Stimulated activated CD8-positive, alpha-beta memory T cell treated with anti-CD3 and anti-CD28 coated beads, Interleukin-7, amount 100 ng/mL, for 1 hour (primary cell): ENCODE measurements at places on chromosomes 7 and 10.

- DNase-seq, result no peak
Measured at GRCh38 chr10:72254813-72255568, 18.7 kb upstream of the DDIT4 start.

- DNase-seq, result no peak
Measured at GRCh38 chr10:60975716-60976115, 31.7 kb upstream of the RHOBTB1 start.

DNA sequence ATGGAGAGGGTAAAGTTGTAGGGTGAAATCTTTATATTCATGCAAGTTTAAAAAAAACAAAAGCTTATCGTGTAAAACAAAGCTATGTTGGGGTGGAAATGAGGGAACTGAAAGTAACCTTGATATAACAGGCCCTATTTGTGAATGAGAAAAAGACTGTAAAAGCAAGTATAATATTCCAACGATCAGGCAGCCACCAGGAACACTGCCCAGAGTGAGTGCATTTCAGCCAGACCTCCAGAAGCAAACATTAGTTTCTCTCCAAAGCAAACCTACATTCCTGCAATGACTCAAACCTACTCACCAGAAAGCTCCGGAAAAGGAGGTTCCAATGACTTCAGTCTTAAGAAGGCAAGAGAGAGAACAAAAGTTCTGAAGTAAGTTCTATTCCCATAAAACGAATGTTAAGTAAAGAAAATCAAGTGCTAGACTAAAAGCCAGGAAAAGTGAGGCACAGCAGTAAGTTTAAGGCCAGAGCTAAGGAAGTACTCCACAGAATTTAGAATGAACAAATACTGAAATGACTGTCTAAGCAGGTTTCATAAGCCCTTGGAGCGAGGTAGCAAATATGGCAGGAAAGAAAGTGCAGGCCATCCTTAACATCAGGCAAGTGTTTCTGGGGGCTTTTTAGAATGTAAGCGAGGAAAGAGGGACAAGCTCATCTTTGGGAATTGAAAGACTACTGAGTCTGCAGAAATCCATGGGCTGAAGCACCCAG lies 493.1 kb downstream of the XPNPEP1 start:
- no peak for DNase-seq

- no peak for DNase-seq
Measured at GRCh38 chr7:41010418-41010817, 692.5 kb downstream of the INHBA start.

DNA sequence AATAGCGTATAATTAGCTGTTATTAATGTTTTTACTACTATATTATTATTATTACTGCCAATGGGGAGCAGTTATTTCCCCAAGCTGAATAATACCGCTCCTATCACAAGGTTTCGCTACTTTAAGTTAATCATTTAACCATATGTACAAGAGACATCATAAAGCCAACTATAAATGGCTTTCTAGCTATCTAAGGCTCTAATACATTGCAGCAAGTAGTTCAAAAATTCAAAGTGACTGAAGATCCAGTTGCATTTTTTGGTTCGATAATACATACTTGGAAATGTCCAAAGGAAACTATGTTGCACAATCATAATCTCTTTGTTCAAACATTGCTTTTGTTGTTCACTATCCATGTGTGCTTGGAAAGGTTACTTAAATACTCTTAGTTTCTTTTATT lies 952.0 kb upstream of the MBL2 start:
- no peak for DNase-seq

DNA sequence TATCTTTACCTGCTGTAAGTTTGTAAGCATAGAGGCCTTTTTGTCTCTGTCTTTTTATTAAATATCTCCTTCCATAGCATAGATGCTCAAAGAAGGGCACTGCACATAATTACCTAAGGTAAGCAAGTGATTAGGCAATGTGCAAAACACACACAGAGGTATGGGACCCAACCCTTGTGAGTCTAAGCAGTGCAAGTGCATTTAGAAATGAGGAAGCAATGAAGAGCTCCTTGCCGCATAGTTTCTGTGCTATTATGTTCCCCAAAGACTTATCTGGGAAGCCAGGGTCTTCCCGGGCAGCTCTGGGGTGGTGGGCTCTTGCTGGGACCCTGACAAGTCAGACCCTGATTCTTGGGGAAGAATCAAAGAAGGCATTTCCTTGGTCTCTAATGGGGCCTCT lies 13.5 kb upstream of the MGAM2 start:
- no peak for DNase-seq

- no peak for DNase-seq
Measured at GRCh38 chr7:77565917-77566316, 28.8 kb downstream of the PTPN12 start.

GRCh38 chr7:82594665-82595064 lies 151.1 kb upstream of the CACNA2D1 start:
- DNase-seq, result no peak

DNA sequence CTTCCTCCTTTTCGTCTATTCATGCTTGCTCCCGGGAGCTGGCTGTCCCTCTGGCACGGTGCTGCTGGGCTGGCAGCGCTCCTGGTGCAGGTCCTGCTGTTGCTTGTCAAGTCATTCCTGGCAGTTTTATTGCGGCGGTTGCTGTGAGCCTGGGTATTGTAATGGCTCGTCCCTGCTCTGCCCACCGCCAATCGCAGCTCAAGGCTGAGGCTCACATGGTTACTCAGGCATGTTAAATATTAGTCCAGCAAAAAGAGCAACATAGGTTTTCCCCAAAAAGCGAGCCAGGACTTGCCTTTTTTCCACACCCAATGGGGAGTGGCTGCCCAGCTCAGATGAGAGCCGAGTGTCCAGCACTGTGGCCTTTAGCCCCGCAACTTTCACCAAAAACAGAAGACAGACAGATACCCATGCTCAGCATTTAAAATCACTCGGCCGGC lies 492.9 kb upstream of the FOXK1 start:
- no peak for DNase-seq

DNA sequence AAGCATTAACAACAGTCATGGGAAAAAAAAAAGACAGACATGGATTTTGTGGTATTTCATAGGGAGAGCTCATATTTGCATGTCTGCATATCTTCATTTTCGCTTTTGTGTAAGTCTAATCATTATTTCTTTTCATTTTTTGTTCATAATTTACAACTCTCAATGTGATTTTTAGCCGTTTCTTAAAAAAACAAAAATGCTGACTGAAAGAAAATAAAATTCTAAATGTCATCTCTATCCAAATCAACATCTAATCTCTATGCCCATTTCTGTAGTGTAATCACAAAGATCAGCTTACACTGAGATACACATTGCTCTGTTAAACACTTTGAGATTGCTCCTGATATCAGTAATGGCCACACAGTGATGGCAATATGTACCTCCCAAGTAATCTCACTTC lies 29.2 kb downstream of the CHRM2 start:
- no peak for DNase-seq

DNA sequence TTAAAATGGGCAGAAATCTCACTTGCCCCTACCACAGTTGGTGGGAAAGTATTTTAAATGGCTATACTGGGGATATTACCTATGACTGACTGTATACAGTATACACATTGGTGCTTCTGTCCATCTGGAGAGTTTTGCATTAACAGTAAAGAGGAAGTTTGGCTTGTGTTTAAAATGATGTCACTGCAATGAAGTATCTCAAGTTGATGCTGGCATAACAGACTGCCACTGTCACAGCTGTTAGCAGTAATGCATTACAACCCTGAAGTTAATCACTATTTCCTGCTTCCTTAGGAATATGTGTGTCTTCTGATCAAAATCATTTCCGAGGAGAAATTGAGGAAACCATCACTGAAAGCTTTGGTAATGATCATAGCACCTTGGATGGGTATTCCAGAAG lies 1.9 kb downstream of the DKK1 start:
- no peak for DNase-seq

GRCh38 chr10:43863270-43863669 lies 214.6 kb upstream of the ZNF32 start:
- DNase-seq, result no peak

- no peak for DNase-seq
Measured at GRCh38 chr7:45401155-45401554, 173.0 kb upstream of the ADCY1 start.

GRCh38 chr7:131931370-131931769 lies 374.9 kb upstream of the PODXL start:
- DNase-seq, result no peak

DNA sequence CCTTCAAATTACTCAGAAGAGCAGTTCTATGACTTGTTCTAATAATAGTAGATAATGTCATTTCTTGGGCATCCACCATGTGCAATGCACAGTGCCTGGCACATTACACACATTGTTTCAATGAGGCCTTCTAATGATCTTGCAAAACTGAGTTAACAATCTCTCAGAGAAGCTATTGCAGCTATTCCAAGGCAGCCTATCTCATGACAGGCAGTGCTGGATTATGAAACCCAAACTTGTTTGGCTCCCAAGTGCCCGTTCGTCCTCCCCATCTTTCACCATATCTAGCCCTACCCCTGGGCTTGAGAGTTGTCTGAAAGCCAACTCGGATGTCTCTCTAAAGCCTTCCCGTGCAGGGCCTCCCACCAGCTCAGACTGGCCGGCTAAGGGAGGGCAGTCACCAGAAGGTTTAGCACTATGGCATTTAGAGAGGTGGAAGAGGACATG lies 405.1 kb downstream of the PLXNA4 start:
- no peak for DNase-seq

DNA sequence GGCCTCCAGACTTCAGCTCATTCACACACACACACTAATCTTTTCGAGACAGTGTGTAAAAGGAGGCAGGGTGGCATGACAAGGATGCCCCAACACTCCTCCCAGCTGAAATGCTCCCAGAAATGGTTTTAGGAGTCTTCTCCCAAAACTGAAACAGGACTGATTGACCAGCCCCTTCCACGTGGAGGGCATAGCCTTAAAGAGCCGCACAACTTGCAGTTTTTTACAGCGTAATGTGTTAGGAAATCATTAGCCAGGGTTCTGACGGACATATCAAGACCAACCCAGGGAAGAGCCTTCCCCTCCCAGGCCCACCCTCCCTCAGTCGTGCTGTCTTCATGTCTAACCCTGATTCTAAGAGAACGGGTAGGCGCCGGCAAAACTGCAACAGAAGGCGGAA lies 224.6 kb downstream of the TNS3 start:
- DNase-seq, result no peak

DNA sequence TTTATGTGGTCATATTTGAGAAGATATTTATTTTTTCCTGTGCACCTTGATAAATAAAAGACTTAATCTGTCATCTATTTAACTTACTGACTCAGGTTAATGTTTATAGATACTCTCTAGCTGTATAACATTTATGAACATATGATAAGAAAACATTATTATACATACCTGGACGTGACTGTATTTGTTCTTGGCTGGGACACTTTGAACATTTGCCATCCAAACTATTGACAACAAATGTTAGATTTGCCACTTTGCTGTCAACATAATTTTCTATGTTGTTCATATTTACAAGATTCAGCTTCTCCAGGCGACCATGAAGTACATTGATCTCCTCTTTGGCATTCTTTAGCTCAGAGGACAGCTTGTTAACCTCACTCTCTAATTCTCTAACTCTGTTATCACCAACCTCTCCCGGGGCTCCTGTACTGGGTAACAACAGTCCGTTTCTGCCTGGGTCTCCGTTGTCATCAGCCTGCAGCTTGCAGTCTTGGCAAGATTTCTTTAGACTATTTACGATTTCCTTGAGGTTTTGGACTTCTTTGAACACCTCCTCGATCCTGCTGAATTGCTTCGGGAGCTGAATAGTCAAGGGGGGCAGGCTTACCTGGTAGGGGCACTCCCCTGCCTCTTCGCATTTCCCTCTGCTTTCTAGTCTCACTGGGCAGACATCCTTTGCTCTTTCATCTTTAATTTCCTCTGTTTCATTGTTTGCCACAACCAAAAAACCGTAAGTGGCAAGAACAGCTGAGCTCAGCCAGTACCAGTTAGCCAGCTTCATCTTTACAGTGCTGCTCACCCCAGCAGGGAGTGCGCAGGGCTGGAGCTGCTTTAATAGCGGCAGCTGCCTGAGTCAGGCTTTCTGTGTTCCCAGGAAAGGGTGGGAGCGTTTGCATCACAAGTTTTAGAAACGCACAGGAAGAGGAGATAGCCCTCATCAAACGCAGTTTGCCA lies at the start of gene FGL2:
Gene FGL2 (minus strand): TSS at position 807 of the 954 bp plus-strand sequence. CDS start 26 bp downstream, at position 781.
- DNase-seq, result no peak

DNA sequence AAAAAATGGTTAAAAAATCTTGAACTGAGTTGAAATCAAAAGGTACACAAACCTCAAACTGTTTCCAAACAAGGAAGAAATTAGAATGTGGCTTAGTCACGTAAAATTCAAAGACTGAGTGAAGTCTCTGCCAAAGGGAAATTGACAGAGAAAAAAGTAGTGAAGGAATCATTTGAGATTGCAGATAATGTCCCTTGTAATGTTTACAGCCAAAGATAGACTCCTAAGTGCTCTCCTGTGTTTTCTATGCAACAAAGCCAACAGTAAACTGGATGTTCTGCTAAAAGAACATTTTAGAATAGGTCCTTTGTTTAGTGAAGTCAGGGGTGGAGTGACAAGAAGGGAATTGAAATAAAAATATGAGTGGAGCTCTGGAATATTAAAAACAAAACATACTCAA lies 117.9 kb downstream of the ITGA8 start:
- DNase-seq, result no peak

DNA sequence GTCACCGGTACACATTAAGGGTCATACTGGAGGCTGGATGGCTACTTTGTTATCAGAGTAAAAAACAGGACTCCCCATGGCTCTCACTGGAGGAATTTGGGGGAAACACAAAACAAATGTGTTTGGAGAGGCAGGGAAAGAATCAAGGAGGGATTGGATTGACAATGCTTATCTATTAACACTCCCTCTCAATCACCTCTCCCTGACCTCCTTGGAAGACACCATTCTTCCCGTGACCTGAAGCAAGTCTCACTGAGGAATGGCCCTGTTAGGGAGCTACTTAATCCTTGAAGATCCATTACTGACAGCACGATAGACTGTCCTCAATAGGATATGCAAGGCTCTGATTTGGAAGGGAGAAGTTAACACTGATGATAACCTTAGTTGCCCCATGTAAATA lies 242.1 kb upstream of the PTN start:
- DNase-seq, result no peak

DNA sequence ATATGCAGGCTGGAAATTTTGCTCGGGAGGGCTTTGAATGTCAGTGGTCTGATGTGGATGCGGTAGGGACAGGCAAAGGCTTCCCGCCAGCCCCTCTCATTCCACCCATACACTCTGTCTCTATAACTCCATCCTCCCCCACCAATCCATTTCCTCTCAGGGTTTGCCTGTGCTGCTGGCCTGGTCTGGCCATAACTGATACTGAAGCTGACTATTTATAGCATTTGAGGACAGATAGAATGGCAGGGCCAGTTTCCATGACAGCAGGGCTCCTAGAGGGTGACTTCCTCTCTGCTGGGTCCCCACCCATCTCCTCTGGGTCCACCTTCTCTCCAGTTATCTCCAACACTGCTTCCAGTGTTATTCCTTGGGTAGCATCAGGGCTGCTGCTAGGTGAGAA lies 6.6 kb upstream of the PDLIM1 start:
- no peak for DNase-seq

GRCh38 chr10:28738200-28738599 lies 60.9 kb downstream of the BAMBI start:
- no peak for DNase-seq

GRCh38 chr7:112144284-112145059 lies 61.7 kb downstream of the DOCK4 start:
- no peak for DNase-seq
